HFFc6 (cell line): ENCODE measurements at places on chromosomes 11 and 22.

- H3K27ac ChIP-seq, result no peak overlapping the region
- DNase-seq, result no peak
- H3K4me3 ChIP-seq, result no peak overlapping the region
Observed at GRCh38 chr11:60658409-60658808, 41.0 kb upstream of the MS4A8 start.

- no peak for DNase-seq
- H3K27me3 ChIP-seq, result 0 out of 2 replicates have a peak, but pooled peaks cover 7% of the 10 kb centered on the region
- H3K4me1 ChIP-seq, result peaks cover 65% of the 10 kb centered on the region
- peaks cover 37% of the 10 kb centered on the region for H3K36me3 ChIP-seq
Observed at GRCh38 chr11:12529793-12530192, 144.4 kb upstream of the TEAD1 start.

GRCh38 chr22:41480397-41480735 lies 11.4 kb downstream of the ACO2 start:
- H3K4me1 ChIP-seq, result peaks cover 59% of the 10 kb centered on the region
- H3K27ac ChIP-seq, result peak overlapping the region; percentile 75
- no peaks in the 10 kb centered on the region for H3K27me3 ChIP-seq

DNA sequence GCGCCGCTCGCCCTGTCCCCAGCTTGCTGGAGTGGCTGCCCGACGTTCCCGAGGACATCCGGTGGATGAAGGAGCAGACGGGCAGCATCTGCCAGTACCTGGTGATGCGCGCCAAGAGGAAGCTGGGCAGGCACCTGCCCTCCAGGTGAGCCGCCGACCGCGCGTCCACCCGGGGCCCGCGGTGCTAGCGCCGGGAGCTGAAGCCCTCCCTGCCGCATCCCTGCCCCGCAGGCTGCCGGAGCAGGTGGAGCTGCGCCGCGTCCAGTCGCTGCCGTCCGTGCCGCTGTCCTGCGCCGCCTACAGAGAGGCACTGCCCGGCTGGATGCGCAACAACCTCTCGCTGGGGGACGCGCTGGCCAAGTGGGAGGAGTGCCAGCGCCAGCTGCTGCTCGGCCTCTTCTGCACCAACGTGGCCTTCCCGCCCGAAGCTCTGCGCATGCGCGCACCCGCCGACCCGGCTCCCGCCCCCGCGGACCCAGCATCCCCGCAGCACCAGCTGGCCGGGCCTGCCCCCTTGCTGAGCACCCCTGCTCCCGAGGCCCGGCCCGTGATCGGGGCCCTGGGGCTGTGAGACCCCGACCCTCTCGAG lies 3.3 kb upstream of the CRACR2B start:
- no peak for DNase-seq
- H3K4me1 ChIP-seq, result peaks cover 10% of the 10 kb centered on the region
- no peak overlapping the region for H3K27ac ChIP-seq
- peaks cover 15% of the 10 kb centered on the region for H3K27me3 ChIP-seq
- H3K4me3 ChIP-seq, result no peak overlapping the region
- peaks cover 6% of the 10 kb centered on the region; the same call in 1 of the 2 replicates for H3K36me3 ChIP-seq

DNA sequence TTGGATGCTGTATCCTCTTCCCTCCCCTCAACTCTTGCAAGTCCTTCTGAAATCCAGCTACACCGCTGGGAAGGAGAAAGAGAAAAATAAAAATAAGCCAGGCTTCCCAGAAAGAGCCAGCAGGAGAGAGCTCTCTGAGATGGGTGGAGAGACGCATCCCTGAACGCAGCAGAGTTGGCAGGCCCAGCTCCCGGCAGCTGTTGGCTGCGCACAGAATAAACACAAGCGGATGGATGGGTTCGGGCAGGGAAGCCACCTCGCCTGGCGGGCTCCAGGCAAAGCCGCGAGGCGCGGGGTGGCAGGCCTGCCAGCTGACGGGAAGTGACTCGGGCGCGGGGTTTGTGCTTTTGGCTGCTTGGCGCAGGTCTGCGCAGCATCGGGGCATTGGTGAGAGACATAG lies 537.7 kb downstream of the MIAT start:
- peaks cover 5% of the 10 kb centered on the region; the same call in 1 of the 2 replicates for H3K36me3 ChIP-seq
- H3K27me3 ChIP-seq, result no peaks in the 10 kb centered on the region; the same call in 1 of the 2 replicates
- no peak overlapping the region for H3K27ac ChIP-seq
- no peaks in the 10 kb centered on the region for H3K4me1 ChIP-seq

- no peak overlapping the region for H3K27ac ChIP-seq
- H3K4me3 ChIP-seq, result no peak overlapping the region
- H3K36me3 ChIP-seq, result no peaks in the 10 kb centered on the region
- no peak for DNase-seq
- peaks cover 2% of the 10 kb centered on the region for H3K27me3 ChIP-seq
- H3K4me1 ChIP-seq, result peaks cover 28% of the 10 kb centered on the region
Observed at GRCh38 chr11:80085563-80085962, 644.7 kb upstream of the TENM4 start.

GRCh38 chr11:45748801-45749200 lies 56.1 kb upstream of the SLC35C1 start:
- H3K27ac ChIP-seq, result no peak overlapping the region
- no peaks in the 10 kb centered on the region for H3K4me1 ChIP-seq
- H3K27me3 ChIP-seq, result peaks cover 37% of the 10 kb centered on the region
- H3K36me3 ChIP-seq, result no peaks in the 10 kb centered on the region

- H3K4me3 ChIP-seq, result no peak overlapping the region
- H3K36me3 ChIP-seq, result no peaks in the 10 kb centered on the region
- H3K4me1 ChIP-seq, result peaks cover 54% of the 10 kb centered on the region
- no peak overlapping the region for H3K27ac ChIP-seq
Observed at GRCh38 chr11:35006389-35007128, 90.1 kb downstream of the PDHX start.

GRCh38 chr22:27424319-27424718 lies 377.2 kb downstream of the MN1 start:
- peaks cover 12% of the 10 kb centered on the region for H3K27me3 ChIP-seq
- peaks cover 17% of the 10 kb centered on the region for H3K36me3 ChIP-seq
- peak overlapping the region; percentile 1; the same call in 1 of the 2 replicates for H3K4me3 ChIP-seq
- DNase-seq, result peak; percentile 77
- H3K4me1 ChIP-seq, result peaks cover 28% of the 10 kb centered on the region
- H3K27ac ChIP-seq, result no peak overlapping the region

- DNase-seq, result no peak
- H3K27ac ChIP-seq, result no peak overlapping the region
- H3K4me1 ChIP-seq, result no peaks in the 10 kb centered on the region
- H3K36me3 ChIP-seq, result no peaks in the 10 kb centered on the region
- H3K4me3 ChIP-seq, result no peak overlapping the region
Observed at GRCh38 chr11:101567071-101567470, 16.7 kb downstream of the TRPC6 start.

DNA sequence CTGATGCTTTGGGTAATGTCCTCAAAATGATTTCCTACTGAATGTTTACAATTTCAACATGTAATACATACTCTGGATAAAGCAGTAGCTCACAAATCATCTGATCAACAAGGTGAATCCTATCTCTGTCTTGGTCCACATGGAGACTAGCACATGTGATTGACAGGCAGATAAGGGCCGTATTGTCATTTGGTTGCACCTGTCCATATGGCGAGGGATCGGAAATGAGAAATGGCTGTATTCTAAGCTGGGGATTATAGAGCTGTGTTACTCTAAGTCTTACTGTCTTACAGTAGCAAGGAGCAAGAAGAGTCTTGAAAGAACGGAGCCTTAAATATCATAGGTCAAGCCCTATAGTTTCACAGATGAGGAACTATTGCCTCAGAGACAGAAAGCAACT lies 55.7 kb downstream of the APIP start:
- H3K4me1 ChIP-seq, result no peaks in the 10 kb centered on the region
- no peak overlapping the region for H3K4me3 ChIP-seq
- no peaks in the 10 kb centered on the region for H3K36me3 ChIP-seq
- H3K27ac ChIP-seq, result no peak overlapping the region
- DNase-seq, result no peak

- H3K36me3 ChIP-seq, result peaks cover 18% of the 10 kb centered on the region; the same call in 1 of the 2 replicates
- peak overlapping the region; percentile 97 for H3K27ac ChIP-seq
- DNase-seq, result no peak
- peak overlapping the region; percentile 98 for H3K4me3 ChIP-seq
Observed at GRCh38 chr11:65262776-65263175, 1.0 kb downstream of the POLA2 start.

GRCh38 chr11:98423933-98424332 lies 596.8 kb upstream of the CNTN5 start:
- no peaks in the 10 kb centered on the region for H3K4me1 ChIP-seq
- peaks cover 2% of the 10 kb centered on the region; the same call in 1 of the 2 replicates for H3K27me3 ChIP-seq
- no peak overlapping the region for H3K27ac ChIP-seq
- no peak for DNase-seq
- no peak overlapping the region for H3K4me3 ChIP-seq

DNA sequence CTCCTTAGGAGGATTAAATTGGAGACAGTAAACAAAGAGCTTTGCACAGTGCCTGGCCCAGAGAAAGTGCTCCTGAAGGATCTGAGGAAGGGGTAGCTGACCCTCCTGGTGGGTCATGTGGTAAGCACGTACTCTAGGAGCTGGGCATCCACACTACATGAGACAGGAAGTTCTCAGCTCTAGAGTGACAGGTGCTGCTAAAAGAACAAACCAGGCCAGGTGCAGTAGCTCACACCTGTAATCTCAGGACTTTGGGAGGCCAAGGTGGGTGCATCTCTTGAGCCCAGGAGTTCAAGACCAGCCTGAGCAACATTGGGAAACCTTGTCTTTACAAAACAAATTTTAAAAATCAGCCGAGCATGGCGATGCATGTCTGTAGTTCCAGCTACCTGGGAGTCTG lies 13.1 kb downstream of the SLC43A1 start:
- no peak for DNase-seq
- no peak overlapping the region for H3K4me3 ChIP-seq
- H3K27ac ChIP-seq, result no peak overlapping the region
